ENCODE measurements at places on chromosomes 11 and 22. TPM values are rescaled to one million over a fixed set of nuclear protein-coding genes. Genes with fewer than 3 reads are reported as not detected.

GRCh38 chr11:20226933-20227332, 66.7 kb upstream of the DBX1 start:
- H3K27me3 ChIP-seq: peaks cover 8% of the 10 kb centered on the region
- no peak overlapping the region for H3K27ac ChIP-seq
- H3K4me3 ChIP-seq: no peak overlapping the region

DNA sequence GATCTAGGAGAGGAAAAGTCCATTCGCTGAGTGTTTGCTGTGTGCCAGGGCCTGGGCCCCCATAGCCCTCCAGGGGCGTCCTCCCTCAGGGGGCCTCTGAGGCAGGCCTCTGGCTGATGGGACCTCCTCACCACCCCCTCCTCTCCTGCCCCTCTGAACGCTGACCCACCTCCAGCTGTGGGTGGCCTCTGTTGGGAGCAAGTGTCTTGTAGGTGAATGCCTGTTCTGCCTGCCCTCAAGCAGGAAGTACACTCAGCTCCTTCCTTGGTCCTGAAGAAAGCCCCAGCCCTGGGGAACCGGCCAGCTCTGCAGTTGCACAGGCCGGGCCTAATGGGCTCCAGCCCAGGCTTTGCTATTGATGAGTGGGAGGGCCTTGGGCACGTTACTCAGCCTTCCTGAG, 3.5 kb downstream of the MYO7A start:
- no peak overlapping the region for H3K4me3 ChIP-seq
- H3K27me3 ChIP-seq: no peaks in the 10 kb centered on the region
- H3K27ac ChIP-seq: no peak overlapping the region
- peaks cover 9% of the 10 kb centered on the region for H3K4me1 ChIP-seq
- no peak for DNase-seq

GRCh38 chr11:26721948-26722475, at the start of gene SLC5A12:
SLC5A12 (minus strand) TSS chr11:26722060; CDS start chr11:26721714, 346 bp downstream.
- no peak within 1 kb of the TSS for H3K27ac ChIP-seq
- H3K36me3 ChIP-seq: no peaks in the 10 kb centered on the region
- no peaks in the 10 kb centered on the region for H3K27me3 ChIP-seq
- no peaks in the 10 kb centered on the region for H3K4me1 ChIP-seq

- no peak overlapping the region for H3K4me3 ChIP-seq
- H3K36me3 ChIP-seq: no peaks in the 10 kb centered on the region
- H3K27me3 ChIP-seq: no peaks in the 10 kb centered on the region
These were observed 76.6 kb downstream of the ABTB2 start for GRCh38 chr11:34280945-34281872.

GRCh38 chr11:2472428-2473186, 27.8 kb downstream of the KCNQ1 start:
- H3K27me3 ChIP-seq: peaks cover 84% of the 10 kb centered on the region
- H3K27ac ChIP-seq: no peak overlapping the region
- H3K36me3 ChIP-seq: no peaks in the 10 kb centered on the region
- DNase-seq: no peak

GRCh38 chr11:45322891-45323600, 36.9 kb upstream of the SYT13 start:
- H3K4me1 ChIP-seq: no peaks in the 10 kb centered on the region
- no peak overlapping the region for H3K27ac ChIP-seq
- no peak for DNase-seq
- H3K4me3 ChIP-seq: no peak overlapping the region
- no peaks in the 10 kb centered on the region for H3K36me3 ChIP-seq

- no peak for DNase-seq
- H3K36me3 ChIP-seq: no peaks in the 10 kb centered on the region
- H3K27ac ChIP-seq: no peak overlapping the region
- H3K4me3 ChIP-seq: no peak overlapping the region
- H3K27me3 ChIP-seq: no peaks in the 10 kb centered on the region
These were observed 102.6 kb downstream of the TRIM44 start for GRCh38 chr11:35765211-35765610.

GRCh38 chr22:17913801-17914347, 110.5 kb downstream of the MICAL3 start:
- no peaks in the 10 kb centered on the region for H3K36me3 ChIP-seq
- H3K4me1 ChIP-seq: peaks cover 26% of the 10 kb centered on the region
- no peaks in the 10 kb centered on the region for H3K27me3 ChIP-seq
- H3K27ac ChIP-seq: no peak overlapping the region
- DNase-seq: no peak

- no peak overlapping the region for H3K4me3 ChIP-seq
- H3K27me3 ChIP-seq: no peaks in the 10 kb centered on the region
- H3K36me3 ChIP-seq: no peaks in the 10 kb centered on the region
- DNase-seq: peak; percentile 51
- peaks cover 20% of the 10 kb centered on the region for H3K4me1 ChIP-seq
These were observed 43.4 kb upstream of the SC5D start for GRCh38 chr11:121249039-121249663.

GSTT2 gene
- not detected for total RNA-seq

EXT2 gene
- 89.4 TPM for total RNA-seq

All from neural progenitor cell (in vitro differentiated cells).